Activated CD8-positive, alpha-beta memory T cell treated with anti-CD3 and anti-CD28 coated beads, Interleukin-2, amount 10 ng/mL, durations not matched to agents 7 days and 5 days (primary cell): ENCODE measurements at places on chromosomes 3 and 15. TPM values are rescaled to one million over a fixed set of nuclear protein-coding genes. Genes with fewer than 3 reads are reported as not detected.

The NME9 gene
- total RNA-seq, result not detected

The DNASE1L3 gene
- total RNA-seq, result not detected

The PYGO1 gene
- total RNA-seq, result not detected

The ZWILCH gene
- 35.6 TPM for total RNA-seq

The EPHA3 gene
- total RNA-seq, result not detected

The REC114 gene
- total RNA-seq, result not detected

The ERC2 gene
- total RNA-seq, result not detected

The PIF1 gene
- total RNA-seq, result 59.5 TPM

The EXD1 gene
- not detected for total RNA-seq

The MITF gene
- not detected for total RNA-seq

The PIGZ gene
- 1.6 TPM for total RNA-seq

The SECISBP2L gene
- 32.3 TPM for total RNA-seq

The RSRC1 gene
- 45.4 TPM for total RNA-seq

The ZPLD1 gene
- not detected for total RNA-seq

The CCK gene
- total RNA-seq, result not detected

The PGBD4 gene
- total RNA-seq, result 5.2 TPM

The CPA3 gene
- total RNA-seq, result not detected

The MORC1 gene
- total RNA-seq, result not detected

The NEK10 gene
- total RNA-seq, result 0.73 TPM

The PLCD1 gene
- 12.3 TPM for total RNA-seq

The KPNA4 gene
- total RNA-seq, result 38.2 TPM

The WDR93 gene
- not detected for total RNA-seq

The GABRR3 gene
- total RNA-seq, result not detected

The SLCO2A1 gene
- total RNA-seq, result not detected

The CYFIP1 gene
- total RNA-seq, result 12.3 TPM

The GRIP2 gene
- not detected for total RNA-seq

The ATP10A gene
- total RNA-seq, result 70.1 TPM

The EOGT gene
- 15.4 TPM for total RNA-seq

The SNRPA1 gene
- total RNA-seq, result 151 TPM

The PLA2G4E gene
- not detected for total RNA-seq

The SLC51B gene
- total RNA-seq, result not detected

The LDHAL6B gene
- total RNA-seq, result not detected

The IQCF2 gene
- total RNA-seq, result not detected

The FANCD2OS gene
- not detected for total RNA-seq
